Activated CD8-positive, alpha-beta memory T cell treated with anti-CD3 and anti-CD28 coated beads, Interleukin-2, amount 10 ng/mL, durations not matched to agents 7 days and 5 days (primary cell): ENCODE measurements at places on chromosomes 4 and X. TPM values are rescaled to one million over a fixed set of nuclear protein-coding genes. Genes with fewer than 3 reads are reported as not detected.

- H3K27ac ChIP-seq: no peak overlapping the region
- DNase-seq: no peak
- H3K4me3 ChIP-seq: no peak overlapping the region
- no peaks in the 10 kb centered on the region for H3K27me3 ChIP-seq
Observed at GRCh38 chr4:95431678-95432077, 117.1 kb downstream of the UNC5C start.

LSM6 gene
- total RNA-seq: 54.8 TPM

- H3K4me1 ChIP-seq: no peaks in the 10 kb centered on the region
- no peak for DNase-seq
- no peak overlapping the region for H3K27ac ChIP-seq
- no peaks in the 10 kb centered on the region for H3K27me3 ChIP-seq
Observed at GRCh38 chrX:76029385-76029784, 143.5 kb upstream of the PBDC1 start.

PRDM8 gene
- 21.7 TPM for total RNA-seq

- no peak for DNase-seq
- H3K27ac ChIP-seq: no peak overlapping the region
- H3K36me3 ChIP-seq: no peaks in the 10 kb centered on the region
Observed at GRCh38 chr4:59175617-59176016, 2024.5 kb upstream of the ADGRL3 start.

DNA sequence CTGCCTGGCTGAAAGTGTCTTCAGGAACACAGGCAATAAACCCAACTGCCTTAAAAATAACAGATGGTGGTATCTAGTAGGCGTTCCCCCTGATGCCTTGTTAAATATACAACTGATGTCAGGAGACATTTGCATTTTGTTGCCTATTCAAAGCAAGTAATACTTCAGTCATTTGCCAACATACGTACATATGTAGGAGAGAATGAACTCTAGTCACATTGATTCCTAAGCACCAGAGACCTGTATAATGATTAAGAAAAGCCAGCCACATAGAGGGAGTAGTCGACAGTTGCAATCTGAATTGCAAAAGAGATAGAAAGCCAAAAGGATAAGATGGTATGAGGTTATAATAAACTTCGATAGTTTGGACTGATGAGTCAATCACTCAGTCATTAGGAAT lies 191.0 kb upstream of the EMCN start:
- H3K36me3 ChIP-seq: no peaks in the 10 kb centered on the region
- no peak overlapping the region for H3K4me3 ChIP-seq

STAG2 gene
- 112 TPM for total RNA-seq

- no peak for DNase-seq
- no peak overlapping the region for H3K27ac ChIP-seq
- peaks cover 13% of the 10 kb centered on the region for H3K27me3 ChIP-seq
- H3K36me3 ChIP-seq: peaks cover 11% of the 10 kb centered on the region
- no peak overlapping the region for H3K4me3 ChIP-seq
Observed at GRCh38 chr4:24594887-24595286, 10.5 kb upstream of the DHX15 start.

ZCCHC4 gene
- total RNA-seq: 13.8 TPM

DNA sequence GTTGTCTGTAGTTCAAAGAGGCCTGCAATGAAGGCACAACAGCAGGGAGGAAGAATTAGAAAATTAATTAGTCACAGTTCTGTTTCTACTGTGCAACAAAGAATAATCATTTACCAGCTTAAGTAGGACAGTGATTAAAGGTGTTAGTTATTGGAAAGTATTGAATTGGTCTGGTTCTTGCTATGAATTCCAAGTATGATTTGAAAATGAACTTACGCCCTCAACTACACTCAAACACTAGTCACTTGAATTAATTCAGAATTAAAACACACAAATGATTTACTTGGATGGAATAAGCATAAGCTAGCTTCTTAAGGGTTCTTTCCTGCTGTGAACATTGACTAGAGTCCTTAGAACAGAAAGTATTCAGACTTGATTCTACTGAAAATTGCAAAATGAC lies 69.9 kb upstream of the EXOC1L start:
- H3K36me3 ChIP-seq: no peaks in the 10 kb centered on the region
- H3K4me1 ChIP-seq: no peaks in the 10 kb centered on the region
- DNase-seq: no peak
- H3K4me3 ChIP-seq: no peak overlapping the region
- no peak overlapping the region for H3K27ac ChIP-seq

DNA sequence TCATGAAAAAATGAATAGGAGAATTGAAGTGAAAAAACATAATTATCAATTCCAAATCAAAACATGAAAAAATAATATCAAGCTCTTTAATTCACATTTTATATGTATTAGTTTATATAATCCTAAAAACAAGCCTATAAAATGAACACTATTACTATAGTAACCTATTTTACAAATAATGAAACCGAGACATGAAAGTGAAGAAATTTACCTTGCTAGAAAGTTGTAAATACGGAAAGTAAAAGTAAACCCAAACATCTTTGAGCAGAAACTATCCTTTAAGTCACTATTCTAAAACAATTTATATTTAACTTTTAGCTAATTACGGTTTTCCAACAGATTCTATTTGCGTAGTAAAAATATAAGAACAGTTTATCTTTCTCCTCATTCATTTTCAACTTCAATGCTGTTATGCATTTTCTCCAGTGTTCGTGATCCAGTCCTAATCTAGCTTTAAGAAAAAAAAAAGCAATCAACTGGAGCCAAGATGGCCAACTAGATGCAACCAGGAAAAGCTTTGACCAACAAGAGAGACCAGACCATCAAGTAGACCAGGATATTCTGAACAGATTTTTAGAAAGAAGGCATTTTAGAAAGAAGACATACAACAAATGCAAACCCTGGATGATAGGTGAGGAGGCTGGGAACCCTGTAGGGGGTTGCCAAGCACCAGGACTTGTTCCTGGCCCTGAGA lies 67.0 kb downstream of the DDX53 start:
- DNase-seq: no peak
- no peaks in the 10 kb centered on the region for H3K27me3 ChIP-seq
- H3K27ac ChIP-seq: no peak overlapping the region
- H3K4me3 ChIP-seq: no peak overlapping the region
- H3K36me3 ChIP-seq: no peaks in the 10 kb centered on the region

- H3K4me1 ChIP-seq: no peaks in the 10 kb centered on the region
- no peaks in the 10 kb centered on the region for H3K27me3 ChIP-seq
- no peak overlapping the region for H3K4me3 ChIP-seq
- no peak for DNase-seq
- no peak overlapping the region for H3K27ac ChIP-seq
Observed at GRCh38 chr4:1970926-1971325, 37.8 kb downstream of the NELFA start.

GRCh38 chrX:48474127-48474526 lies 1.9 kb upstream of the FTSJ1 start:
- H3K4me1 ChIP-seq: peaks cover 45% of the 10 kb centered on the region
- no peak overlapping the region for H3K4me3 ChIP-seq
- peak; percentile 52 for DNase-seq
- peak overlapping the region; percentile 43 for H3K27ac ChIP-seq
- no peaks in the 10 kb centered on the region for H3K27me3 ChIP-seq

FGD1 gene
- not detected for total RNA-seq

SMIM31 gene
- total RNA-seq: not detected

DNA sequence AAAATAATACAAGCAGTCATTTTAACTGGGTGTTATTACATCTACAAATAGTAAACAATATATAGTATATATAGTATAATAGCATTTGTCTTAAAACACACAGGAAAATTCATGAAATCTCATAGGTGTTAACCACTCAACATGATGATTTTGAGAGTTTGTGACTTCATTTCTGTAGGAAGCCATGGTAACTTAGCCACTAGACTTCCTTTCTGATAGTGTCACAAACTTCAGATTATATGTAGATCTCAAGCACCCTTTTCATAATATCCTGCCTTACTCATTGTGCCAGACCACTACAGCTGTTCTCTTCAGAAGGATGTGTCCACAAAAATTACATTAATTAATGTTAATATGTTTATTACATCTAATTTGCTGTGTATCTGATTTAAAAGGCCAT lies 1250.6 kb downstream of the ADGRL3 start:
- H3K27me3 ChIP-seq: no peaks in the 10 kb centered on the region
- DNase-seq: no peak
- H3K4me3 ChIP-seq: no peak overlapping the region
- no peaks in the 10 kb centered on the region for H3K36me3 ChIP-seq
- no peak overlapping the region for H3K27ac ChIP-seq
- H3K4me1 ChIP-seq: no peaks in the 10 kb centered on the region

DNA sequence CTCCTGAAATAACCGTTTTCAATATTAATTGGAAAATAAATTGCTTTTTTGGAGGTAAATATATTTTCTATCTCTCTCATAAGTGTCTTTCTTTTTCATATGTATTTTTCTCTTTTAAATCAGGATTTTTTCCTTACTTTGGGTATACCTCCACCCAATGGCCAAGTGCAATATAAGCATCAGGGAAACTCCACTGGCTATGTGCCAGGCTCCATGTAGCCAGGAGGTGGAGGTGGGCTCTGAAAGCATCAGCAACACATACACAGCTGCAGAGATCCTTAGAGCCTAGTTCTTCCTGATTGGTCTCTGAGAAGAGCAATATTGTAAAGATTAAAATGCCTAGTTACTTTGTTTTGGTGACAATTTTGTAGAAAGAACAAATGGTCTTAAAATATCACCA lies 3.4 kb downstream of the GABRA2 start:
- DNase-seq: no peak
- peaks cover 29% of the 10 kb centered on the region for H3K27me3 ChIP-seq
- peaks cover 3% of the 10 kb centered on the region for H3K36me3 ChIP-seq
- H3K4me3 ChIP-seq: no peak overlapping the region
- peaks cover 3% of the 10 kb centered on the region for H3K4me1 ChIP-seq

DNA sequence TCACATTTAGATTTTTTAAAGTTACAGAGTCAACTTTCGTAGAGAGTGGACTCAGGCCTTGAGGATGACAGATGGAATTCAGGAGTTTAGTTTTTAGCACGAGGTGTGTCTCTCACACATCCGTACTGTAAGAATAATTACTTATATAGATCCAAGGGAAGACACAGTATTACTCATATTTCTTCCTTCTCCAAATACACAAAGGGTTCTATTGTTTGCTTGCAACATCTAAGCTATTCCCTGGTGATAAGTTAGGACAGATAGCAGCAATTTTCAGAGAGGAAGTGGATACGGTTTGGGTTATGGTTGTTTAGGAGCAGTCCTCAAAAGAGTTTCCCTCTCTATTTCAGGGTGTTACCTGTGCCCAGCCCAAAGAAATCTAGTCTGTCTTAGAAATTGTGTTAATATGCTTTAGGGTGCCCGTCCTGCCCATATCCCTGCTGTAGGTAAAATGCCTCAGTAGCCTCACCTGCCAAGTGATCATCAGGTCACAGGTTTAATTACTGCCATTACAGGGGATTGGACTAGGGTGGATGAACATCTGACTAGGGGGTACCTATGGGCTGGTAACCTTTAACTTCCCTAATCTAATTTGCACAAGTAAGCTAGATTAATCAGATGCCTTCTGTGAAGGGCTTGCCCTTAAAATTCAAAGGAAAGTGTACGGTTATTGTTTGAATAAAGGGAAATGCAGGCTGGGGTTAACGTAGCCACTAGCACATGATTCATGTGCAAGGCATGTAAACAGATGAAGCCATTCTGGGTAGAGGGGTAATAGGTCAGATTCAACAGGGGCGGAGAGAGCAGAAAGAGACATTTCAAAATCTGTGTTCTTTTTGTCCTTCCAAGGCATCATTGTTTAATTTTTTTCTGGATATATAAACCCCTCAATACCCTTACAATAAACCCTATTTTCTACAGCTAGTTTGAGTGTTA lies 8.7 kb upstream of the PPP3CA start:
- H3K36me3 ChIP-seq: no peaks in the 10 kb centered on the region
- H3K27ac ChIP-seq: no peak overlapping the region
- no peak overlapping the region for H3K4me3 ChIP-seq
- no peak for DNase-seq
- H3K4me1 ChIP-seq: no peaks in the 10 kb centered on the region

MGARP gene
- not detected for total RNA-seq

TMEM271 gene
- not detected for total RNA-seq

- no peaks in the 10 kb centered on the region for H3K4me1 ChIP-seq
- H3K4me3 ChIP-seq: no peak overlapping the region
- no peak overlapping the region for H3K27ac ChIP-seq
Observed at GRCh38 chr4:159366966-159367780, 264.3 kb downstream of the RAPGEF2 start.

GRCh38 chr4:113607998-113608397 lies 153.5 kb downstream of the CAMK2D start:
- H3K4me1 ChIP-seq: peaks cover 14% of the 10 kb centered on the region
- no peak overlapping the region for H3K4me3 ChIP-seq
- no peak overlapping the region for H3K27ac ChIP-seq
- DNase-seq: no peak
- no peaks in the 10 kb centered on the region for H3K27me3 ChIP-seq

DNA sequence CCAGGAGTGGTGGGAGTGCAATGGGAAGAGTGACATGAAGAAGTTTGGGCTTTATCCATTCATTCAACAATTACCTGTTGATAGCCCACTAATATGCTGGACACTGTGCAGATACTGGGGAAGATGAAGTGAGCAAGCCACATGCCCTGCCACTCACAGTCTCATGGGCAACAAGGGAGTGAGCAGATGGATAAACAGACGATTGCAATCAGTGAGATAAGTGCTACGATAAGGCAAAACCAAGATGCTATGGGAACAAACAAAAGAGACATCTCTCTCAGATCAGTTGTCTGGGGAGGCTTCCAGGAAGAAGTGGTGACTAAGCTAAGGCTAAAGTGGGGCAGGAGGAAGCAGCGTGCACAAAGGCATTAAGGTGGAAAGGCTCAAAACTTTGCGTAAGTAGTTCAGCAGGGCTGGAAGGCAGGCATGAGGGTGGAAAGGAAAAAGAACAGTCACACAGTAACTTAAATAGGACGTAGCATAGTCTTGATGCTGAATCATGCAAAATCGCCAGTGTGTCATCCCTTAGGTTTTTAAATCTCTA lies 31.7 kb downstream of the GAB3 start:
- H3K4me3 ChIP-seq: peak overlapping the region; percentile 51
- DNase-seq: peak; percentile 65
- no peaks in the 10 kb centered on the region for H3K27me3 ChIP-seq
- peaks cover 33% of the 10 kb centered on the region for H3K36me3 ChIP-seq
- peaks cover 86% of the 10 kb centered on the region for H3K4me1 ChIP-seq

- no peak overlapping the region for H3K27ac ChIP-seq
- no peak for DNase-seq
- no peak overlapping the region for H3K4me3 ChIP-seq
- H3K36me3 ChIP-seq: no peaks in the 10 kb centered on the region
- no peaks in the 10 kb centered on the region for H3K27me3 ChIP-seq
- no peaks in the 10 kb centered on the region for H3K4me1 ChIP-seq
Observed at GRCh38 chr4:127533028-127533700, 99.6 kb upstream of the INTU start.

GRCh38 chrX:1440506-1440905 lies 12.2 kb downstream of the ASMTL start:
- no peak overlapping the region for H3K27ac ChIP-seq
- peaks cover 66% of the 10 kb centered on the region for H3K36me3 ChIP-seq
- no peaks in the 10 kb centered on the region for H3K4me1 ChIP-seq
- H3K27me3 ChIP-seq: no peaks in the 10 kb centered on the region
- peak; percentile 14 for DNase-seq
- no peak overlapping the region for H3K4me3 ChIP-seq

GRCh38 chrX:34770511-34770910 lies 113.4 kb upstream of the TMEM47 start:
- no peak overlapping the region for H3K27ac ChIP-seq
- H3K4me3 ChIP-seq: no peak overlapping the region
- DNase-seq: no peak
- H3K27me3 ChIP-seq: no peaks in the 10 kb centered on the region
- no peaks in the 10 kb centered on the region for H3K36me3 ChIP-seq

- no peak overlapping the region for H3K27ac ChIP-seq
- no peaks in the 10 kb centered on the region for H3K36me3 ChIP-seq
- no peak overlapping the region for H3K4me3 ChIP-seq
- peaks cover 2% of the 10 kb centered on the region for H3K4me1 ChIP-seq
- H3K27me3 ChIP-seq: peaks cover 4% of the 10 kb centered on the region
Observed at GRCh38 chr4:69849969-69850368, 10.0 kb downstream of the SULT1E1 start.

CXorf49 gene
- not detected for total RNA-seq

SMIM10L2A gene
- 0.38 TPM for total RNA-seq

CLCN4 gene
- 0.16 TPM for total RNA-seq
